Cortex of kidney (tissue), 1 donor: ENCODE measurements at places on chromosomes 2 and 18.

- no peak for DNase-seq
Observed at GRCh38 chr2:227971619-227972230, 100.3 kb downstream of the DAW1 start.

- DNase-seq: no peak
Observed at GRCh38 chr18:10403708-10404107, 50.7 kb upstream of the APCDD1 start.

DNA sequence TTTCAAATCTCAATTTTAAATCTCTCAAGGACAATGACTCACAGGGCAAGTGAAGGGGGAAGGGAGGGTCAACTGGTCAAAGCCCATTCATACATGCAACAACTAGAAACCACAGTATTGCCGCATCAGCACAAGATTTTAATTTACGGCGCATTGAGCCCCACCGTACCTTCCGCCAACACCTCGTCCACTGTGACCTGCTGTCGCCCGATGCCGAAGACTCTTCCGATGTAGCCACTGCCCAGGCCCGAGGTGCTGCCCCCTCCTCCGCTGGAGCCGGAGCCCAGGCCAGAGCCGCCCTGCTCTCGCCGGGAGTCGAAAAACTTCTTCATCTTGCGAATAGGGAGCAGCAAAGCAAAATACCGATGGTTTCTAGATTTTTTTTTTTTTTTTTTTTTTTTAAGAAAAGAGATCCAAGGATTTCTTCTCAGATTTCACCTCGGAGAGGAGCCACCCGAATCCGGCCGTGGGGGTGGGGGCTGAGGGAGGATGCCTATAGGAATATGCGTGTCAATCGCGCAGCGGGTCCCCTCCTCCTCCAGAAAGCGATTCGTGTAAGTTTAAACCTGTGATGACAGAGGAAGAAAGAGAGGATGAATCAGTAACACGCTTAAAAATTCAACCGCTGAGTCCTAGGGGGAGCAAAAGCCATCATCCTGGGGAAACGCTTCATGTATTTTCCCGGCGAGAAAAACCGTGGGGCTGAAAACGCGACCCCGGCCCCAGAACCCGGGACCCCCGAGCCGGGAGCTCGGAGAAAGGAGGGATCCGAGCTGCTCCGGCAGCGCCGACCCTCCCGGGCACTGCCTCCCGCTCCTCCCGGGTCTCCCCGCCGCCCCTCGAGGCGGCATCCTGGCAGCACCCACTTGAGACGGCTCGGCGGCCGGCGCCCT is 584 bp downstream of the AAK1 start:
- no peak for DNase-seq

- no peak for DNase-seq
Observed at GRCh38 chr2:119429225-119429981, 2.3 kb upstream of the TMEM37 start.

DNA sequence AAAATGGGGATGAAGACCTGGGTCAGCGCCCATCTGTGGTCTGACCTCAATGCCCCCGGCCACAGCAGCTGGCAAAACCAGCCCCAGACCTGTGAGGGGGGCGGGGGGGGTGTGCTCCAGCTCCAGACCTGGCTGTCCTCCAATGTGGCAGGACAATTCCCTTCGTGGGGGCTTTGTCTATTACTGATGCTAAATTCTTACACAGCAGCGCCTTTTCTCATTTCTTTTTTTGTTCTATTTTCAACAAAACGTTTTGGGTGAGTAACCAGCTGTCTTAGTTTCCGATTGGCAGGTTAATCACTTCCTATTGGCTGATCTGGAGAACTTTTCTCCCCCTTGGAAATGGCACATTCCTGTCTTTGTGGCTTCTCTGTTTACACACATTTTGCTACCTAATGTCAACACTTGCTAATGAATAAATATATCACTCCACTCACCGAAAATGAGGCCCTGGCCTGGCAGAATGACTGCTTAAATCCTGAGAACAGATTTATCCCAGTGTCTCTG is 4.4 kb downstream of the SMAD7 start:
- no peak for DNase-seq

DNA sequence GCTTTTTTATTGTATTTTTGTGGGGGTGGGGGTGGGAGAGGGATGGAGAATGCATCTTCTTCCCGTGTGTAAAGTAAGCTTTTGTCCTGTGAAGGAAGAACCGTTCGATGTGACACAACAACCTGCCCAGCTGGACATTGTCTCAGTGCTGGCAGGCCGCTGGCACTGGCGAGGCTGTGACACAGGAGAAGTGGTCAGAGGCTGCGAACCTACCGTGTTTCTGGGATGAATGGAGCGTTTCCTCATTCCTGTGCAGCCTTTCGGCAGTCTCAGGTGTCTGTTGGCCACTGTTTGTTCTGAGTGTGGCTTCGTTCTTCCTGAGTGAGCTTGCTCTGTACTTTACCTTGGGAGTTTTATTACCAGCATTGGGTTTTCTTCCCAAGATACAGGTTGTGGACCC is 8.0 kb downstream of the RAMP1 start:
- no peak for DNase-seq

- DNase-seq: no peak
Observed at GRCh38 chr2:231929961-231930592, 3.9 kb upstream of the NPPC start.

- DNase-seq: no peak
Observed at GRCh38 chr18:59035591-59035990, 104.1 kb upstream of the SEC11C start.

DNA sequence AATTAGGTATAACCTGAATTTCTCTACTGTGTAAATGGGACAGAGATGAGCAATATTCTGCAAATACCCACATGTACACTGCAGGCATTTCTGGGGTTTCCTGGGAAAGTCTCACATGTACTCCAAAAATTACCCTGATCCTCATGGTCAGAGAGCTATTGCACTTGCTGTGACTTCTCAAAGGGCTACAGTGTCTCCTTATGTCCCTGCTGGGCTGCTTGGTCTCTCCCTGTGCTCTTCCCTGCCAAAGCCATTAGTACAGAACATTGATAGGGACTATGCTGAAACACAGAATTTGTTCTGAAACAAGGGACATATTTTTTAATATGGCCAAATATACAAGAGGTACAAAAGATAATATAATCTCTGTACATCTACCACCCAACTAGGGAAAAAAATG is 924.4 kb upstream of the NXPH2 start:
- no peak for DNase-seq

- no peak for DNase-seq
Observed at GRCh38 chr2:239788576-239789098, 236.5 kb downstream of the NDUFA10 start.

DNA sequence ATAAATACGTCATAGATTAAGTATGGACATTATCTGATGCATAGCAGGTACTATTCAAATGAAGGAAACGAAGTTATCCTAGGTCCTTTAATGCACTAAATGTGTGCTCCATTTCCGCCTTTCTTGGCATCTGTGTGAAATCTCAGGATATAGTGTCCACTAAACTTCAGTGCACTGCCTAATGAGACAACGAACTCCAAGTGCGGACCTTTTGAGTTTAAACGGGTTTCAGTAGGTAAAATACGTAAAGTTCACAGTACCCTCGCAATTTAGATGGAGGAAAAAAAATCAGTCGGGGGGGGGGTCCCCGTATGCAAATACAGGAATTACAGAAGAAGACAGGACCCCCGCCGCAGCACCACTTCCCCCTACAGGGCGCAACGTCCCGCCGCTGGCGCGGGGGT is 729 bp upstream of the REL start:
- no peak for DNase-seq

DNA sequence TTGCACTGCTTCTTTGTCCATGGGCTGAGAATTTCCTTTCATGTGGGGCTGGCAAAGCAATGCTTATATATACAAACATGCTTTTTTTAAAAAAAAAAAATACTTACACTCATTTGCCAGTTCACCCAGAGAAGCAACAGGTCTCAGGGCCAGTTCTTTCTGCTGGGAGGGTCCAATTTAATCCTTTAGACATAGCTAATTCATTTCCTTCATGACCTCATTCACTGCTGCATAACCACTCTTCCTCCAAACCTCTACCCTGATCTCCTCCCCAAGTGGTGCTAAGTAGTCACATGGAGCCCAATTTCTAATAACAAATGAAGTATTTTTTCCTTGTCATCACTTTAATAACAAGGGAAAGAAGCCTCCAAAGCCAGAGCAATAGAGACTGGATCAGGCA is 17.1 kb upstream of the TMEM178A start:
- no peak for DNase-seq

- DNase-seq: no peak
Observed at GRCh38 chr18:33761363-33761762, 183.3 kb downstream of the ASXL3 start.

- no peak for DNase-seq
Observed at GRCh38 chr2:68125821-68126220, 31.9 kb upstream of the PNO1 start.

- DNase-seq: no peak
Observed at GRCh38 chr2:37457401-37457901, 113.0 kb downstream of the QPCT start.

DNA sequence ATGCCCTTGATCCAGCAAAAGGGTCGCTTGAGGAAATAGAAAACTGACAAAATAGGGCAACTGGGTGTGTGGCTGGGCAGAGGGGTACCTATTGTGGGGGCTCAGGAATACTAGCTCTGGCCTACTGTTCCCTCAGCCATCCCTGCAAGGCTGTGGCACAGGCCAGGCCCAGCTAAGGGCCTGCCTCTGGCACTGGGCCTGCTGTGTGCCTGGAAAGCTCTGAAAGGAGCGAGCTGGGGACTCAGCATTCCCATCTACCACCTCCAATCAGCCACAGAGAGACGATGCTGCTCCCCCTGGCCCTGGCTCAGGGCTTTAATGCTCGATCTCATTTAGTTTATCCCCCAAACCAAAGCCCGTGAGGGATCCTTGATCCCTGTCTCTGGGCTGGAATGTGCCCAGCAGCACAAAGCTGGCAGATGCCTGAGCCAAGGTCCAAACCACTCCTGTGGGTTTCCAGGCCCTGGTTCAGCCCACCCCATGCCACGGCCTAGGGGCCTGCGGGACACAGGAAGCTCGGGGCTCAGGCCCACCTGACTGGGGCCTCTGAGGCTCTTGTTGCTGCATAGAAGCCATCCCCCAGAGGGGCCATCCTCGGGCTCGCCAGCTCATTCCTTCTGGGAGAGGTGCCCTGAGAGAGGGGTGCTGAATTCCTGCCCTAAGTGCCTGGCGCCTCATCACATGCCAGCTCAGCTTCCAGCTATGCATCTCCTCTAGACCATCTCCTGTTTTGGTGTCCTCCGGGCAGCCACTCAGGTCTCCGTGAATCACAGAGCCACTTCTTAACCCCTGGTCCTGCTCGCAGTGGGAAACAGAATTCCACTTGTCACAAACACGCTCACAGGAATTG is 43.0 kb upstream of the KCNF1 start:
- no peak for DNase-seq

DNA sequence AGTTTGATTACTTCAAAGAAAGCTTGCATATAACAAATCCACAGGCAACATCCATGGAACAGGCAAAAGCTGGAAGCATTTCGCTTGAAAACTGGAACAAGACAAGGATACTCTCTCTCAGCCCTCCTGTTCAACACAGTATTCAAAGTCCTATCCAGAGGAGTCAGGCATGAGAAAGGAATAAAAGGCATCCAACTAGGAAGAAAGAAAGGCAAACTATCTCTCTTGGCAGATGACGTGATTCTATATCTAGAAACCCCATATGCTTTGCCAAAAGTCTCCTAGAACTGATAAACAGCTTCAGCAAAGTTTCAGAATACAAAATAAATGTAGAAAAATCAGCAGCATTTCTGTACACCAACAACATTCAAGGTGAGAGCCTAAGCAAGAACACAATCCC is 34.1 kb upstream of the MC4R start:
- DNase-seq: no peak

- DNase-seq: no peak
Observed at GRCh38 chr18:73381016-73381698, 513.4 kb upstream of the NETO1 start.

GRCh38 chr2:130393318-130393910 is 37.6 kb downstream of the PTPN18 start:
- no peak for DNase-seq

- no peak for DNase-seq
Observed at GRCh38 chr2:240791821-240792628, 28.0 kb downstream of the KIF1A start.

- no peak for DNase-seq
Observed at GRCh38 chr2:196233805-196234475, 62.6 kb upstream of the STK17B start.

DNA sequence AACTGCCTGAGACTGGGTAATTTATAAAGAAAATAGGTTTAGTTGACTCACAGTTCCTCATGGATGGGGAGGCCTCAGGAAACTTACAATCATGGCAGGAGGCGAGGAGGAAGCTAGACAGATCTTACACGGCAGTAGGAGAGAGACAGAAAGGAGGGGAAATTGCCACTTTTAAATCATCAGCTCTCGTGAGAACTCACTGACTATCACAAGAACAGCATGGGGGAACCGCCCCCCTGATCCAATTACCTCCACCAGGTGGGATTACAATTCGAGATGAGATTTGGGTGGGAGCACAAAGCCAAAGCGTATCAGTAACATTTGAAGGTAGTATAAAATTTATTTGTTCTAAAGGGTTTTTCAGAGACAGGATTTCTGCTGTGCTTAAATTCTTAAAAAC is 5.4 kb downstream of the GALM start:
- no peak for DNase-seq

- no peak for DNase-seq
Observed at GRCh38 chr2:223090540-223091235, 38.7 kb downstream of the KCNE4 start.

DNA sequence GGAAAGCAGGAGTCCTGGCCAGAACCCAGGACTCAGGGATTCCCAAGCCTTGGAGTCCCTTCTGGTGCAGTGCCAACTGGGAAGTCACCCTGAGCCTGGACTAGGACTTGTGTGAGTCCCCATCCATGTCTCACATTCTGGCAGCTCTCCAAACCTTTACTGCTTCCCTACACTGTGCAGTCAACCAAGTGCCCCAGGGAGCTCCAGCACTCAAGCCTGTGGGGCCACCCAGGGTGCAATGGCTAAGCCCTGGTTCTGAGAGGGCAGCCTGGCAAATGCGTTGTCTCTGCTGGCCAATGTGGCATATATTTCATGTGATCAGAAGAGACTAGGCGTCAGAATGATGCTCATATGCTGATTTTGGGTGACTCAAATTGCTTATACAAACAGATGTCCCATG is 223.4 kb downstream of the SP3 start:
- DNase-seq: no peak
